ENCODE measurements at places on chromosomes 5 and 9. TPM values are rescaled to one million over a fixed set of nuclear protein-coding genes. Genes with fewer than 3 reads are reported as not detected.

Gene NOXA1
- 23.5 TPM for polyA plus RNA-seq

Gene FAM219A
- polyA plus RNA-seq, result 14.7 TPM

Gene ACTBL2
- polyA plus RNA-seq, result not detected

Gene CREBRF
- 12.3 TPM for polyA plus RNA-seq

Gene NR5A1
- 312 TPM for polyA plus RNA-seq

Gene NIPAL4
- 0.08 TPM for polyA plus RNA-seq

Gene GRM6
- polyA plus RNA-seq, result 0.08 TPM

Gene ROPN1L
- 0.24 TPM for polyA plus RNA-seq

Gene ABO
- polyA plus RNA-seq, result 9.9 TPM

Gene LRSAM1
- polyA plus RNA-seq, result 74.8 TPM

Gene FBLL1
- polyA plus RNA-seq, result 2.1 TPM

Gene ARSK
- polyA plus RNA-seq, result 2.3 TPM

Gene ISL1
- polyA plus RNA-seq, result 0.30 TPM

Gene NEUROG1
- not detected for polyA plus RNA-seq

Gene DAB2
- polyA plus RNA-seq, result 119 TPM

Gene CAVIN4
- 0.22 TPM for polyA plus RNA-seq

Gene IQGAP2
- polyA plus RNA-seq, result 14.9 TPM

Gene TRIP13
- 0.71 TPM for polyA plus RNA-seq

Gene GDNF
- polyA plus RNA-seq, result 0.35 TPM

Gene FOXD1
- 4.5 TPM for polyA plus RNA-seq

Gene IFNA13
- polyA plus RNA-seq, result not detected

Gene PCDHB8
- 0.03 TPM for polyA plus RNA-seq

Gene OR13C9
- polyA plus RNA-seq, result not detected

Gene GBGT1
- polyA plus RNA-seq, result 6.7 TPM

Gene MLANA
- not detected for polyA plus RNA-seq

Gene ZNF354C
- polyA plus RNA-seq, result 1.6 TPM

Gene ANKRD31
- polyA plus RNA-seq, result 0.13 TPM

Gene PCDHB16
- polyA plus RNA-seq, result 0.72 TPM

Gene WDR38
- 0.16 TPM for polyA plus RNA-seq

Gene NDUFA8
- 99.1 TPM for polyA plus RNA-seq

Gene INSL4
- polyA plus RNA-seq, result not detected

Gene SERINC5
- 16.3 TPM for polyA plus RNA-seq

Gene COL23A1
- polyA plus RNA-seq, result 0.09 TPM

Gene PRSS3
- 5.8 TPM for polyA plus RNA-seq

Gene SPINK1
- polyA plus RNA-seq, result 4.3 TPM

Gene HAVCR1
- polyA plus RNA-seq, result not detected

Gene JADE2
- polyA plus RNA-seq, result 10.2 TPM

Gene HAPLN1
- not detected for polyA plus RNA-seq

Gene ERAP2
- 3.3 TPM for polyA plus RNA-seq

Gene NTRK2
- polyA plus RNA-seq, result 2.6 TPM

Gene C6
- 1.8 TPM for polyA plus RNA-seq

Gene CER1
- not detected for polyA plus RNA-seq

Gene LCN15
- not detected for polyA plus RNA-seq

Gene GPR151
- not detected for polyA plus RNA-seq

Gene MZB1
- 7.7 TPM for polyA plus RNA-seq

Gene CDH9
- 0.15 TPM for polyA plus RNA-seq

Gene LTC4S
- polyA plus RNA-seq, result 44.4 TPM

Gene SLCO4C1
- polyA plus RNA-seq, result 0.10 TPM

Gene PRDM9
- polyA plus RNA-seq, result not detected

Gene DEPDC1B
- 0.08 TPM for polyA plus RNA-seq

Gene ZFP62
- polyA plus RNA-seq, result 25.1 TPM
